Stimulated activated CD4-positive, alpha-beta T cell treated with anti-CD3 and anti-CD28 coated beads, Interleukin-1b, Interleukin-23, amount 100 ng/mL, for 1 hour (primary cell): ENCODE measurements at places on chromosomes 16 and 17.

DNA sequence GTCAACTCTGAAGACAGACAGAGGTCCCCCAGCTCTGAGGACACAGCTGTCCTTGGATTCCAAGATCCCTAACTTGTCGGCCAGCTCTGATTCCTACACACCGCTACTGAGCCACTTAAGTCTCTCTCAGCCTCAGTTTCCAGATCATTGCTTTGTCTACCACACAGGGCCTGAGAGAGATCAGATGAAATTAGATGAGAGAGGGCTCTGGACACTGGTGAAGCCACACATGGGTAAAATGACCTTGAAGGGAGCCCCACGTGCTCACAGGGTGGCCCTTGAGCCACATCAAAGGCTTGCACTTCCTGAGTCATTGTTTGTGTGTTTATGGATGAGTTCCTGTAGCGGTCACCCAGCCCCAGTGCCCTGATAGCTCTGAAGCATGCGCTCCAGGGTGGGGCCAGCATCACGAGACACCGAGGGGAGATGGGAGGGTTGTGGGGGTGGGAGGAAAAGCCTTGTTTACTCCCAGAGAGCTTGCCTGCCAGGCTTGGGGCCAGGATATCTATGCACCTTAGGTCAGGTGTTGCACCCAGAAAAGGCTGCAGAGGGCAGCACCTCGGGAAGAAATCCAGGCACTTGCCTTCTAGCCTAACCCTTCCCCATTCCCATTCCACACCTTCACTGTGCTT is 32.7 kb upstream of the SLC6A2 start:
- DNase-seq: no peak

- DNase-seq: no peak
Measured at GRCh38 chr17:44205962-44206824, 6.5 kb upstream of the ATXN7L3 start.

DNA sequence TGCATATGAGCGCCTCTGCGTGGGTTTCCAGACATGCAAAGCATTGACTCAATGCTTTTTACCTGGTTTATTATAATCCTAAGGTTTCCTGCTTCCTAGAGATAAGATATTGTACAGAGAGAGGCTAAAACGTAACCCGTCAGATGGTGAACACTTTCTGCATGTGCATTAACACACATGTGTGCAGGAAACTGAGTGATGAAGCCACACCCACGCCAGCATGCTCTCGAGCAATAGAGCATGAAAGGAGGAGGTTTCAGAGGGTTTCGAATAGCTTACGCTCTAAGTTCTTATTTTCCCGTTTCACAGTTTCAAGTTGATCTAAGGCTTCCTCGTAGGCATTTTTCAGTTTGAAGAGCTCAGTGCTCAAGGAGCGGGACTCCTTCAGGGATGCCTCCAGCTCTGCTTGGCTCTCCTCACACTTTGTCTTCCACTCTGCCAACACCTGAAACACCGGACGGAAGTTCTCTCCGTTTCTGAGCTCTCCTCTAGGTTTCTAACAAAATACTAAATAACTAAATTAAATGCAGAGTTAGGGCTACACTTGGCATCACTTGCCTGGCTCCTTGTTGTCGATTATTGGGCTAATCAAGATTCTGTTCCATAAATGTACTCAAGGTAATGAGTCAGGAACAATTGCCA is 23.2 kb downstream of the MYH3 start:
- DNase-seq: no peak

GRCh38 chr17:49880291-49881053 is 32.6 kb upstream of the TAC4 start:
- DNase-seq: peak; percentile 26
